Immature natural killer cell (primary cell): ENCODE measurements at places on chromosomes 13 and 19. TPM values are rescaled to one million over a fixed set of nuclear protein-coding genes. Genes with fewer than 3 reads are reported as not detected.

The ALOX5AP gene
- 449 TPM for polyA plus RNA-seq

DNA sequence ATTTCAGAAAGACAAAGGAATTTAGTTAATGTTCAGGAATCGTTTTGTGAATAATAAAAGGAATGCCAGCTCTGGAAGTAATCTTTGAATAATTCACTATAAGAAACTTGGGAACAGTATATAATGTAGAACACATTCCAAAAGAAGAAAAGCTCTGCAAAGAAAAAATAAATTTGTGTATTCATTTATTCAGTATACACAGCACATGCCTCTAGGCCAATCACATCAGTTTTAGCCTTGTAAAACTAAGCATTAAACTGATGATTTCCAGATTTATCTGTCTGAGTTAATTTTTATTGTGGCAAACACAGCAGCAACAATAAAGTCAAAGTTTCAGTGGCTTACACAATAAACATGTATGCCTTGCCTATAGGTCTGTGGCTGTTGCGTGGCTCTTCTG lies 5.7 kb upstream of the RXFP2 start:
- peaks cover 5% of the 10 kb centered on the region for H3K27me3 ChIP-seq
- no peaks in the 10 kb centered on the region for H3K36me3 ChIP-seq
- H3K27ac ChIP-seq, result no peak overlapping the region

- peaks cover 2% of the 10 kb centered on the region for H3K27me3 ChIP-seq
- H3K4me3 ChIP-seq, result no peak overlapping the region
- H3K27ac ChIP-seq, result no peak overlapping the region
- no peak for DNase-seq
- no peaks in the 10 kb centered on the region for H3K36me3 ChIP-seq
- H3K4me1 ChIP-seq, result no peaks in the 10 kb centered on the region
Measured at GRCh38 chr13:58190577-58190976, 559.0 kb downstream of the PCDH17 start.

The RETN gene
- 1.4 TPM for polyA plus RNA-seq

The LONP1 gene
- polyA plus RNA-seq, result 11.3 TPM

- H3K36me3 ChIP-seq, result no peaks in the 10 kb centered on the region
- DNase-seq, result no peak
- H3K4me1 ChIP-seq, result no peaks in the 10 kb centered on the region
- peaks cover 7% of the 10 kb centered on the region for H3K27me3 ChIP-seq
- H3K4me3 ChIP-seq, result no peak overlapping the region
- H3K27ac ChIP-seq, result no peak overlapping the region
Measured at GRCh38 chr13:25085125-25085742, 10.7 kb upstream of the PABPC3 start.

DNA sequence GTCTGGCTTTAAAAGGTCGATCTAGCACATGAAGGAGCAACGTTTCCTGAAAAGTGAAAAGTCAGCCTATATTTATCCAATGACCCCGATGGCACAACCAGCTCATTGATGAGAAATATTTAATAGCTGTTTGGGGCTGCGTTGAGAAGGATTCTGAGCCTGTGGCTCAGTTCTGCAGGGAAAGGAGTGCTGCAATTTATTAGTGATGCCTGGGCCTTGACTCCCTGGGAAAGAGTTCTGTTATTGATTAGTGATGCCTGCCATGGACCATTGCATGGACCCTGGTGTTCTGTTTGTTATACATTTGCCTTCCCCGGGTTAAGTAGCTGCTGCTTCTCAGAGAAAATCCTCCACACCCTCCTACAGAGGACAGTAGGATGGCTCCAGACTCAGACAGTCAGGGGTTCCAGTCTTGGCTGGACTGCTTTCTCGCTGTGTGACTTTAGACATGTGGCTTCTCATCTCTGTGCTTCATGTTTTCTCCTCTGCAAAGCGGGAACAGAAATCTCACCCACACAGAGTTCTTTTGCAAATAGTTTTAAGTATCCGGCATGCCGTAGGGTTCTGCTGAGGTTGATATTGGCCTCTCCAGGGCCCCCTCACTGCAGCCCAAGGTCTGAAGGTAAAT lies 17.7 kb upstream of the PTPRS start:
- H3K27me3 ChIP-seq, result peaks cover 4% of the 10 kb centered on the region
- no peak overlapping the region for H3K4me3 ChIP-seq
- H3K36me3 ChIP-seq, result no peaks in the 10 kb centered on the region
- no peak for DNase-seq
- H3K4me1 ChIP-seq, result no peaks in the 10 kb centered on the region
- no peak overlapping the region for H3K27ac ChIP-seq

DNA sequence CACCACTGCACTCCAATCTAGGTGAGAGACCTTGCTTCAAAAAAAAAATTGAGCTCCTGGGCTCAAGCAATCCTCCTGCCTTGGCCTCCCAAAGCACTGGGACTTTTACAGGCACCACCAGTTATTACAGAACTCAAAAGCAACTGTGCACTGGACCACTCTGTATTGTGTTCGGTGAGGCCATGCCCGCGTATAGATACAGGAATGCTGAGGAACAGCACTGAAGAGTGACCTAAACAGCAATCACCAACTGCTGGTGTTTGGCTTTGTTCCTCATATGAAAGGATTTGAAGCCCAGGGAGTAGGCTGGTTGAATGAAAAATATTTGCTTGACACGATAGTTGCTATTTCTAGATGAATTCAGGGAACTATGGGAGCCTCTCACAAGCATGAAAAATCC lies 29.5 kb downstream of the SLC25A30 start:
- H3K4me3 ChIP-seq, result no peak overlapping the region
- no peak for DNase-seq
- H3K4me1 ChIP-seq, result peaks cover 15% of the 10 kb centered on the region

DNA sequence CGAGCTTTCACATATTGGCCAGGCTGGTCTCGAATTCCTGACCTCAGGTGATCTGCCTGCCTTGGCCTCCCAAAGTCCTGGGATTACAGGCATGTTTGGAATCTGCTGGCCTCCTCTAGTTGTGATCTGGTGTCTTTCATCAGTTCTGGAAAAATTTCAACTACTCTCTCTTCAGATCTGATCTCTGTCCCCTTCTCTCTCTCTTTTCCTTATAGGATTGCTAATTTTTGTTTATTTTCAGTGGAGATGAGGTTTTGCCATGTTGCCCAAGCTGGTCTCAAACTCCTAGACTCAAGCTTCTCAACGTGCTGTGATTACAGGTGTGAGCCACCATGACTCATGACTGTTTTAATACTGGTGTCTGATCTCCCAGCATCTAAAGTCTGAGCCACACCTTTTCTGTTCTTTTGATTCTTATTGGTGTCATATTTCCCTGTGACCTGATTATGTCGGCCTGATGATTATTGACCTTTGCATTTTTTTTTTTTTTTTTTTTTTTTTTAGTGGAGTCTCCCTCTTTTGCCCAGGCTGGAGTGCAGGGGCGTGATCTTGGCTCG lies 10.4 kb upstream of the NANOS2 start:
- DNase-seq, result no peak
- H3K27ac ChIP-seq, result no peak overlapping the region
- no peaks in the 10 kb centered on the region for H3K36me3 ChIP-seq

DNA sequence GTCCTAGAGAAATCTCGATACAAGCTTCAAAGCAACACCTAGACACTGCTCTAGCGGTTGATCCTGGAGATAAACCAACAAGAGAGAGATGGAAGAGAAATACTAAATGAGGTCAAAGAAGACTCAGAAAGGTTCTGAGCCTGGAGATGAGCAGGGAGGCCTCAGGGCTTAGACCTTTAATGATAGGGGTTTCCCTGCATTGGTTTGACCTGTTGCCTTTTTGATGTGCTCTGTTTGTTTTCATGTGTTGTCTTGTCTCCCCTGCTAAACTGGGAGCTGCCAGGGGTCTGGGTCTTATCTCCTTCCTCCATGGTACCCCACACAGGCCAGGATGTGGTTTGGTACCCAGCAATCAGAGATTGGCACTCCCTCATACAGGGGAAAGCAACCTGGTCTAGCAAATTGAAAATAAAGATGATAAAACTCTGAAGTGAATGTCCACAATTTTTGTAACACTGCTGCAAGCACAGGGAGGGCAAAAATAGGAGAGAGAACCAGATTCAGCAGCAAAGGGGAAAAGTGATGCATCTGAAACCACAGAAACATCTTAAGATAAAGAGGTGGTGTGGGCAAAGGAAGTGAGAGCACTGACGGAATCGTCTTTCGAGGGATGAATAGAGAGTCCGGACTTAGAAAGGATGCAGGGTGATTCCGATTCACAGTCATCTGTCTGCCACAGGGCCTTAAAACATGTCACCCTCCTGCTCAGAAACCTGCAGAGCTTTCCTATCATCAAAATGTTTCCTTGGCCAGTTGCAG lies 3.5 kb downstream of the FFAR2 start:
- H3K4me1 ChIP-seq, result peaks cover 50% of the 10 kb centered on the region
- peak overlapping the region; percentile 39 for H3K4me3 ChIP-seq
- no peaks in the 10 kb centered on the region for H3K36me3 ChIP-seq
- peak; percentile 36 for DNase-seq
- peaks cover 8% of the 10 kb centered on the region for H3K27me3 ChIP-seq
- H3K27ac ChIP-seq, result peak overlapping the region; percentile 76

GRCh38 chr19:50358483-50359327 lies 6.7 kb downstream of the NAPSA start:
- H3K27me3 ChIP-seq, result peaks cover 11% of the 10 kb centered on the region
- peak; percentile 79 for DNase-seq
- H3K27ac ChIP-seq, result peak overlapping the region; percentile 94
- H3K4me1 ChIP-seq, result peaks cover 30% of the 10 kb centered on the region
- H3K4me3 ChIP-seq, result peak overlapping the region; percentile 84

GRCh38 chr19:50022823-50023222 lies 2.3 kb downstream of the VRK3 start:
- peaks cover 66% of the 10 kb centered on the region for H3K4me1 ChIP-seq
- H3K36me3 ChIP-seq, result no peaks in the 10 kb centered on the region
- no peak for DNase-seq
- no peak overlapping the region for H3K4me3 ChIP-seq
- H3K27me3 ChIP-seq, result peaks cover 17% of the 10 kb centered on the region
- no peak overlapping the region for H3K27ac ChIP-seq

The EDNRB gene
- not detected for polyA plus RNA-seq

GRCh38 chr13:106691861-106692260 lies 123.9 kb upstream of the ARGLU1 start:
- no peaks in the 10 kb centered on the region for H3K36me3 ChIP-seq
- no peak overlapping the region for H3K27ac ChIP-seq
- no peaks in the 10 kb centered on the region for H3K4me1 ChIP-seq
- peaks cover 4% of the 10 kb centered on the region for H3K27me3 ChIP-seq
- H3K4me3 ChIP-seq, result no peak overlapping the region

The ZNF600 gene
- 28.2 TPM for polyA plus RNA-seq

DNA sequence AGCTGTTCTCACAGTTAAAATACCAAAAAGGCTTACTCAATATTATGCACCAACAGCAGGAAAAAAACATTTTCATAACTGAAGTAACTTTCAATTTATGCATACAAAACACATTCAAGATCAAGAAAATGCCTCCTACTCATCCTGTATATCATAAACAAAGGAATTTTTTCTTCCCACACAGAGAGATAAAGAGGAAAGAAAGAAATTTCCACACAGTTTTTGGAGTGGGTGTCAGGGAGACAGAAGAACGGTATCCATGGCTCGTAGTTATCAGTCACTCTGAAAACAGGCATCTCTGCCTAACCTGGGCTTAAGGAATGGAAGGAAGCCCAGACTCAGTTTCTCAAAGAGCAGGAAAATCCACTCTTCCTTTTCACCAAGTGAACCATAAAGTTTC lies 92.4 kb upstream of the SIAH3 start:
- no peaks in the 10 kb centered on the region for H3K36me3 ChIP-seq
- no peak for DNase-seq
- no peak overlapping the region for H3K4me3 ChIP-seq
- no peak overlapping the region for H3K27ac ChIP-seq
- no peaks in the 10 kb centered on the region for H3K27me3 ChIP-seq
- no peaks in the 10 kb centered on the region for H3K4me1 ChIP-seq

- DNase-seq, result peak; percentile 85
- H3K36me3 ChIP-seq, result peaks cover 20% of the 10 kb centered on the region
- peak overlapping the region; percentile 91 for H3K27ac ChIP-seq
- peaks cover 64% of the 10 kb centered on the region for H3K4me1 ChIP-seq
Measured at GRCh38 chr19:39405958-39406655, 540 bp upstream of the ZFP36 start.

GRCh38 chr19:53192771-53193534 lies at the start of gene ZNF665:
TSS of gene ZNF665 (minus strand) at chr19:53193358. CDS start at chr19:53182898, 10,460 bp downstream.
- peaks cover 18% of the 10 kb centered on the region for H3K36me3 ChIP-seq
- H3K27me3 ChIP-seq, result peaks cover 10% of the 10 kb centered on the region

The PLPPR3 gene
- not detected for polyA plus RNA-seq

The KLK8 gene
- not detected for polyA plus RNA-seq

GRCh38 chr13:52983836-52984235 lies 44.8 kb upstream of the OLFM4 start:
- H3K27ac ChIP-seq, result no peak overlapping the region
- peaks cover 10% of the 10 kb centered on the region for H3K27me3 ChIP-seq
- no peak overlapping the region for H3K4me3 ChIP-seq
- no peak for DNase-seq
- H3K36me3 ChIP-seq, result no peaks in the 10 kb centered on the region
- no peaks in the 10 kb centered on the region for H3K4me1 ChIP-seq

The NAT14 gene
- polyA plus RNA-seq, result not detected

DNA sequence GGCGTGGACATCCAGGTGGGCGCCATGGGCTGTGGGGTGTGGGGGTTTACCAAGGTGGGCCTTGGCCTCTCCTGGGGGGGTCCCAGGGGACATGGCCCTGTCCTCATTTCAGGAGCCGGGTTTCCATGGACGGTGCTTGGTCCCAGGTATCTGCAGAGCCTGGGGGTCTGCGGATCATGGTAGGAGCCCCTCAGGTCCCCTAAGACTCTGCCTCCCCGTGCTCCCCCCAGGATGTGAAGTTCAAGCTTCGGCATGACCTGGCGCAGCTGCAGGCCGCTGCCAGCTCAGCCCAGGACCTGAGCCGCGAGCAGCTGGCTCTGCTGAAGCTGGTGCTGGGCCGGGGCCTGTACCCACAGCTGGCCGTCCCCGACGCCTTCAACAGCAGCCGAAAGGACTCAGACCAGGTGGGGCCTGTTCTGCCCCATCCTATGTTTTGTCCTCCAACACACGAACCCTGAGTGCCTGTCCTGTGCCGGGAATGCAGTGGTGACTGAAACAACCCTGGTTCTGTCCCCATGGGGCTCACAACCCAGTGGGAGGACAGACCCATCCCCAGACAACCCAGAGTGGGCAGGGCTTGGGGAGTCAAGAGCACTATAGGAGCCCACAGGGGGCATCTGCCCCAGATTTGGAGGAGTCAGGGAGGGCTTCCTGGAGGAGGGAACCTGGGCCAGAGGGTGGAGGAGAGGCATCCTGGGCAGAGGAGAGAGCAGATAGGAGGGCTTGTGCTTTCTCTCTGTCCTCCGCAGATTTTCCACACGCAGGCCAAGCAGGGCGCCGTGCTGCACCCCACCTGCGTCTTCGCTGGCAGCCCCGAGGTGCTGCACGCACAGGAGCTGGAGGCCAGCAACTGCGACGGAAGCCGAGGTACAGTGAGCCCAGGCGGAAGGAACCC lies 26.8 kb downstream of the DHX34 start:
- peaks cover 10% of the 10 kb centered on the region for H3K4me1 ChIP-seq
- no peak for DNase-seq
- H3K27me3 ChIP-seq, result peaks cover 1% of the 10 kb centered on the region
- H3K27ac ChIP-seq, result no peak overlapping the region
- H3K4me3 ChIP-seq, result no peak overlapping the region
- peaks cover 5% of the 10 kb centered on the region for H3K36me3 ChIP-seq

GRCh38 chr13:50529154-50529882 lies 314.2 kb downstream of the DLEU7 start:
- peaks cover 5% of the 10 kb centered on the region for H3K36me3 ChIP-seq
- H3K4me1 ChIP-seq, result no peaks in the 10 kb centered on the region
